Breast epithelium (tissue), 4 donors: ENCODE measurements at places on chromosomes 12 and 14. TPM values are rescaled to one million over a fixed set of nuclear protein-coding genes. Genes with fewer than 3 reads are reported as not detected.

Gene AP5M1
- 24.6 TPM for total RNA-seq

Gene LGMN
- total RNA-seq: 193 TPM

Gene OR4K15
- total RNA-seq: not detected

Gene TPPP2
- total RNA-seq: 0.15 TPM

Gene MAP4K5
- total RNA-seq: 119 TPM

Gene KRT85
- not detected for total RNA-seq

Gene NINJ2
- total RNA-seq: 6.9 TPM

Gene ZFC3H1
- total RNA-seq: 88.5 TPM

Gene ANKRD33
- total RNA-seq: not detected

Gene TPH2
- not detected for total RNA-seq

Gene DDX11
- total RNA-seq: 16.8 TPM

Gene TEX52
- not detected for total RNA-seq

Gene ABCD2
- total RNA-seq: 3.4 TPM

Gene MMAB
- 28.6 TPM for total RNA-seq

Gene PMEL
- total RNA-seq: 7.4 TPM

Gene FLVCR2
- total RNA-seq: 9.1 TPM

Gene PRKCH
- 34.0 TPM for total RNA-seq

Gene SLC6A12
- 0.33 TPM for total RNA-seq

Gene SIX1
- 2.6 TPM for total RNA-seq

Gene CLEC2B
- total RNA-seq: 36.1 TPM

Gene PRDM4
- total RNA-seq: 31.1 TPM

Gene RNASE3
- not detected for total RNA-seq

Gene KLRC1
- total RNA-seq: 3.3 TPM

Gene NGB
- not detected for total RNA-seq

Gene ARID4A
- 33.1 TPM for total RNA-seq

Gene BMAL2
- 2.4 TPM for total RNA-seq

Gene METTL3
- total RNA-seq: 79.6 TPM

Gene RPGRIP1
- total RNA-seq: 0.48 TPM

Gene TRPV4
- total RNA-seq: 2.0 TPM

Gene TAS2R31
- 8.2 TPM for total RNA-seq

Gene ZNF385A
- 8.9 TPM for total RNA-seq

Gene KRT3
- not detected for total RNA-seq

Gene SCFD1
- total RNA-seq: 73.5 TPM

Gene APOF
- total RNA-seq: not detected

Gene C12orf60
- 2.3 TPM for total RNA-seq

Gene SYT1
- 1.6 TPM for total RNA-seq

Gene HEBP1
- total RNA-seq: 39.7 TPM

Gene AMIGO2
- 6.7 TPM for total RNA-seq

Gene CYP27B1
- 2.2 TPM for total RNA-seq

Gene INHBC
- not detected for total RNA-seq

Gene DPY19L2
- 22.4 TPM for total RNA-seq

Gene MBD6
- 12.6 TPM for total RNA-seq

Gene SMCO2
- total RNA-seq: not detected
